Tongue (tissue), 3 donors: ENCODE measurements at places on chromosomes 2 and 18. TPM values are rescaled to one million over a fixed set of nuclear protein-coding genes. Genes with fewer than 3 reads are reported as not detected.

- peak; percentile 81 for DNase-seq
Observed at GRCh38 chr2:190443778-190444481, 35.8 kb downstream of the MFSD6 start.

DNA sequence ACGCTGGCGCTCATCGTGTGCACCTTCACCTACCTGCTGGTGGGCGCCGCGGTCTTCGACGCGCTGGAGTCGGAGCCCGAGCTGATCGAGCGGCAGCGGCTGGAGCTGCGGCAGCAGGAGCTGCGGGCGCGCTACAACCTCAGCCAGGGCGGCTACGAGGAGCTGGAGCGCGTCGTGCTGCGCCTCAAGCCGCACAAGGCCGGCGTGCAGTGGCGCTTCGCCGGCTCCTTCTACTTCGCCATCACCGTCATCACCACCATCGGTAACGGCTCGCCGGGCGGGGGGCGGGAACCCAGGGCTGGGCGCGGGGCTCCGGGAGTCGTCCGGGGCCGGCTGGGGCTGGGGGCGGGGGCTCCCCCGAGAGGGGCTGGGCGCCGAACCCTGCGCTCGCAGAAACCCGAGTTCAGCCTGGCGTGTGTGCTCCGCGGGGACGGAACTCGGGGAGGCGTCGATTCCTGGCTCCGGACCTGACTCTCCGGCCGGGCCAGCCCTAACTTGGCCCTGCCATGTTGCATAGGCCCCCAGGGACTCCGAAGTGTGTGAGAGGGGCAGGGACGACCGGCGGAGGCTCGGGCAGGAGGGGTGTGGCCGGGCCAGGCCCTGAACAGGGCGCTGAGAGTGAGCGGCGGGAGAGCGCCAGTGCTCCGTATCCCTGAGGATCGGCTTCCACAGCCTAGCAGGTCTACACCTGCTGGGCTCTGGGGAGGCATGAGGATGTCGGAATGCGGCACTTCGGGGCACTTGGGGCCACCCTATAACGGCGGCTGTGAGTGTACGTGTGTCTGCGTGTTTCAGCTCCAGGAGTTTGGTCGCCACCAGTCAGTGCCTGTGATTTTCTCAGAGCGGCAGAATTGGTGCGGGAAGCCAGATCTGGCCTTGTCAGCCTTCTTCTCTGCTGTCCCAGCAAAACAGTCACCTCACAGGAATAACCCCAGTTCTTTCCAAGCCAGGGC is 651 bp downstream of the KCNK3 start:
- DNase-seq: peak; percentile 56

- peak; percentile 48 for DNase-seq
Observed at GRCh38 chr2:181456660-181457120, 496 bp upstream of the ITGA4 start.

DNA sequence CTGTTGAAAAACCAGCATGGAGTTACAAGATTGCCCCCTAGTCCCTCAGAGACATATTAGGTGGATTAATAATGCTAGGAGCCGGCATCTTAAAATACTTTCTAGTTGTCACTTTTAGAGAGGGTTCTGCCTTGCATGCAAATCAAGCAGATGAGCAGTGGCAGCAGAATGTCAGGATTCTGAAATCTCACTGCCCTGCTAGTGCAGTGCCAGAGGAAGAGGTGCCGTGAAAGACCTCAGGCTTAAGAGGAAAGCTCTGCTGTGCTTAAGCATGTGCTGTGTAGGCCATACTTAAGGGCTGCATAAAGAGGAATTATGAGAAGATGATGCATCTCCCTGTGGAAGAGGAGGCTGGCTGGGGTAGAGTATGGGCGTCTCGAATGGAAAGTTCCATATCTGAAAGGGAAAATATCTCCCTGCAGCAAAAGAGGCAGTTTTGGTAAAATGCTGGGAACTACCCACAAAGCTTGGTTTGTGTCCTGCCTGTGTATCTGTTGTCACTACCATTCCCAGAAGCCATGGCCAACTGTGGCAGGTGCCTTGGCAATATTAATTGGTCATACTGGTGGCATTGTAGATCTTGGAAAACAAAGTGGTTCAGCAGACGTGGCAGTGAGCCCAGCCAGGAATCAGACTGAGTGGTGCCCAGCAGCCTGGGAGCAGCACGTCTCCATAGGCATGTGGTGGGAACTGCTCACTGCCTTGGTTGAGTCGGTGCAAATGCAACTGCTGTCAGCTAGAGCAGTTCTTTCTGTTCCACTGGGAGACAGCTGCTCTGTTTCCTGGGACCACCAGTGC is 131.9 kb downstream of the EVA1A start:
- peak; percentile 88 for DNase-seq

- no peak for DNase-seq
Observed at GRCh38 chr2:234884591-234884990, 67.2 kb upstream of the SH3BP4 start.

DNA sequence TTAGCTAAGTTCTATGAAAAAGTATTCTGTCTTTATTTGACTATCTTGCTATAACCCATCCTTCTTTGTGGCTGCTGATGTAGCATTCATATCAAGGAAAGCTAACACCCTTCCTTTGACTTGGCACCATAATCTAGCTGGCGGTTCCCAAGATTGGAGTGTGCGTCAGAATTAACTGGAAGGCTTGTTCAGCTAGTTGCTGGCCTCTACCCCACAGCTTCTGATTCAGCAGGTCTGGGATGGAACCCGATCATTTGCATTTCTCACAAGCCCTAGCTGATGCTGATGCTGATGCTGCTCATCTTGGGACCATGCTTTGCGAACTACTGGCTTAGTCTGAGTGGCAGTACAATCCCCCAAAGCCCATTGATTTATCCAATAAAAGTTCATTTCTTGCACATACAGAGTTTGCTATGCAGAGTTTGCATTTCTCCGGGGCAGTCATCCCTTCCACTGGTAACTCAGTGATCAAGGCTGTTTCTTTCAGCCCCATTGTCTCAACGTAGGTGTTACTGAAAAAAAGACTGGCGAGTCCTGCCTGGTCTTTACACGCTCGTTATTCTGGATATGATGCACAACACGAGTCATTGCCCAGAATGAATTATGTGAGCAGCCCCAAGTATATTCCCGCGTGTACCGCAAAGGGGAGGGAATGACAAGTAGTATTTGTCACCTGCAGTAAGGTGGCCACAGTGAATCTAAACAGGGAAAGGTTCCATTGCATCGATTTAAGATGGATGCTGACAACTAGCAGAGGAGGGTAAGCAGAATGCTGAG is 96.5 kb downstream of the ZNF532 start:
- DNase-seq: no peak

GRCh38 chr2:180356676-180357075 is 349.6 kb upstream of the CWC22 start:
- DNase-seq: no peak

GRCh38 chr2:236239276-236240065 is 24.7 kb downstream of the ASB18 start:
- DNase-seq: no peak

- DNase-seq: no peak
Observed at GRCh38 chr2:112674229-112674628, 28.5 kb downstream of the SLC20A1 start.

DNA sequence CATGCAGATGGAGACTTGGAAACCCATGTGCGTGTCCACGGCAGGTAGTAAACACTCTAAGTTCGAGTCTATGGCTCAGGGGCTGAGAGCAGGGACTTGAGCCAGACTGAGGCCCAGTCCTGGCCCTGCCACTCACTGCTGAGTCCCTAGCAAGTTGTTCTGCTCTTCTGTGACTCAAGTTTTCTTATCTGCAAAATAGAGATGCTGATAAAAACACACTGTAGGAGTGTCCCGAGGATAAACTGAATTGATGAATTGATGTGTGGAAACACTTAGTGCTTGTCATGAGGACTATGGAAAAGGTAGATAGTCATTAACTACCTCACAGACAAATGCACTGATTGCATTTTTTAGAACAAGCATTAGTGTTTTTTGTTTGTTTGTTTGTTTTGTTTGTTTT is 73.2 kb downstream of the BOLA3 start:
- DNase-seq: no peak

- peak; percentile 85 for DNase-seq
Observed at GRCh38 chr2:68031542-68032160, 31.2 kb downstream of the C1D start.

The FTCDNL1 gene
- total RNA-seq: 6.7 TPM

The TEKT4 gene
- total RNA-seq: not detected

The AQP12A gene
- total RNA-seq: not detected

The DES gene
- total RNA-seq: 5,232 TPM

The UPP2 gene
- not detected for total RNA-seq

The LAMA1 gene
- total RNA-seq: 4.5 TPM

The IL1R1 gene
- total RNA-seq: 16.1 TPM

The HYCC2 gene
- 22.3 TPM for total RNA-seq
